T-helper 22 cell (primary cell): ENCODE measurements at places on chromosomes 5 and 9.

GRCh38 chr5:95623706-95624105, 3.8 kb downstream of the GPR150 start:
- DNase-seq, result no peak

DNA sequence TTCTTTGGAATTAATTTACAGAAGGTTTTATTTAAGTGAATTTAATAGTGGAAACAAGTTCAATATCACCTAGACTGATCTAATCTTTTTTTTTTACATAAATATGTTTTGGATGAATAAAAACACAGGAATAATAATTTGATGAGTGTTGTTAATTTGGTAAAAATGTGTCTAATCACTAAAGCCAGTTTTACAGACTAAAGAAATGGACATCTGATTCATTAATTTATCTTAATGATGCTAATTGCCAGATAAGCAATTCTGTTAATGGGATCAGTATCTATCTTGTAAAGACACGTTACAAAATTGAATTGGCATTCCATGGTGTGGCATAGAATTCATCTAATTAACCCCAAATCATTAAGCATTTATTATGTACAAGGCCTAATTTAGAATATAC, 743.3 kb upstream of the CDH6 start:
- DNase-seq, result no peak

DNA sequence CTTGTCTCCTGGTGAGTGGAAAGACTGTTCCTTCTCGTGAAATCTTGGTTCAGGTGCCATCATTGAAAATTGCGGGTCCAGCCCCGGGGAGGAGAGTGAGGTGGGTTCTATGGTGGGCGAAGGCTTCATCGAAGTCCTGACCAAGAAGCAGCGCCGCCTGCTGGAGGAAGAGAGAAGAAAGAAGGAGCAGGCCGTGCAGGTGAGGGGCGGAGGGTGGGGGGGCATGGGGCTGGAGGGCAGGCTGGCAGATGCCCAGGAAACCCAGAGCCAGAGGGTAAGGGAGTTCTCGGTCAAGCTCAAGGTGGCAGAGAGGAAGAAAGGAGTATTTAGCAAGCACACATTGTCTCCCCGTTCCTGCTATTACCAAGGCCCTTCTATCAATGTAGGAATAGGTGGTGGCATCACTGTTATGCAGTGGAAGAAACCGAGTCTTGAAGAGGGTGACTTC, 24.3 kb upstream of the POMT1 start:
- DNase-seq, result no peak

DNA sequence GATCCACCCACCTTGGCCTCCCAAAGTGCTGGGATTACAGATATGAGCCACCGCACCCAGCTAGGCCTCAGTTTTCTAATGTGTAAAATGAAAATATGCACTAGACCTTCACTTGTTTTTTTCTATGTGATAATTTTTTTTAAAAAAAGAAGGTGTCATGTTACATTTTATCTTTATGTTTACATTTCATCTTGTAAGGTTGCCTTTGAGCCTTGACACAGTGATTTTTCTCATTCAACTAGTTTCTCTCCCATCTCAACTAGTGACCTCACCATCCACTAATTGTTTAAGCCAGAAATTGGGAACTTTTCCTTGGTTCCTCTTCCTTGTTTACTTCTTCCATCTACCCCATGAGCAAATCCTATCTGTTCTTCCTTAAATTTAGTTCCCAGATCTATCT, 21.5 kb downstream of the TMC1 start:
- no peak for DNase-seq

DNA sequence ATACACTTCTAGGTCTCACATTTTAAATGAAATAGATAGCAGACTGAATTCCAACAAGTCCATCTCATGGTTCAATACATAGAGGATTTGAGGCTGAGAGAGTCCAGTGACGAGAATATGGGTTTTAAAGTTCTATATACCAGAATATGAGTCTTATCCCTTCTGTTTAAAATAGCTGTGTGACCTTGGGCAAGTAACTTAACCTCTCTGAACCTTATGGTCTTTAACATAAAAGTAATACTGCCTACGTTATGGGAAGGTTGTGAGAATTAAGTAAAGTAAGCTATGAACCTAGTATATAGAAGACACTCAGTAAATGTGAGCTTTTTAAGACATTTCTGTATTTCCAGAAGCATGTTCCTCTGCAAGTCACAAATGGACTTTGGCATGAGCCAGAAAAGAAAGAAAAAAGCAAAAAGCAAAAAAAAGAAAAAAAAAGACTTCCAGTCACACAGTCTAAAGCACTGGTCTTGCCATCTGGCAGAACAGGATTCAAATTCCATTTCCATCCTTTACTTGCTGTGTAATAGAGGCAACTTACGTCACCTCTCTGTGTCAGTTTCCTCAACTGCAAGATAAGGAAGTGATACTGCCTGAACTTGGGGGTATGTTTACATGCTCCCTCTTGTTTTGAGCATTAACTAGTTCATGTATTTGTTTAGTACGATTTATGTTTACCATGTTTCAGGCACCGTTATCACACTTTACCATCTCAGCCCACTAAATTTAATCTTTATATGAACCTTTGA, 248.2 kb downstream of the TRIM32 start:
- DNase-seq, result no peak

- no peak for DNase-seq
Observed at GRCh38 chr9:94817291-94818177, 91.0 kb downstream of the AOPEP start.

GRCh38 chr5:96977228-96977627, 41.3 kb downstream of the LNPEP start:
- no peak for DNase-seq

DNA sequence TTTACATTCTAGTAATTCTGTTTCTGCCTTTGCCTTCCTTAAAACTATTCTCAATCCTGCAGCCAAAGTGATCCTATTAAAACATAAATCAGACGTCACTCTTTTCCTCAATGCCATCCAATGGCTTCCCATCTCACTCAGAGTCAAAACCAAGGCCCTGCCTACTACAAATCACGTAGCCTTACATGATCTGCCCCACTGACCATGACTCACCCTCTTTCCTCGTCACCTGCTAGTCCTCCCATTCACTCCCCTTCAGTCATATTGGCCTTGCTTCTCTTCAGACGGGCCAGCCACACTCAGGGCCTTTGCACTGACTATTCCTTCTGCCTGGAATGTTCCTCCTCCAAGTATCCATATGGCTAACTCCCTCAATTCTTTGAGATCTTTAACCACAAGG, 39.0 kb upstream of the DMXL1 start:
- no peak for DNase-seq

DNA sequence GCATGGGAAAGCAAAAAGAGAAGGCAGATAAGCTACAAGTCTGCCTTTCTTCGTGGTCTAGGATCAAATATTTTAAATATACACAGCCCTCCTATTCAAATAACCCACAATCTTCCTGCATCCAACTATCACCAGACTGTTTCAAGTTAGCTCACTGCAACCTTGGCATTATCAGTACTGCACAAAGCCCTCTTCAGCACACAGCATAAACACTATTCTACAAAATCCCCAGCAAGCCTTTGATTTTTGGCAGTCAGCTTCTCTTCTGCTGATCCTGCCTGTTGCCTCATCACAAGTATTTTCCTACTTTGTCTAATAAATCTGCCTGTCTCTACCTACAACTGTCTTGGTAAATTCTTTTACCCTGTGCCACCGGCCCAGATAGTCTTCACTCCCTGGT, 142.9 kb downstream of the COX7C start:
- DNase-seq, result no peak

- no peak for DNase-seq
Observed at GRCh38 chr9:87891754-87892153, 9.1 kb downstream of the SPATA31E1 start.

DNA sequence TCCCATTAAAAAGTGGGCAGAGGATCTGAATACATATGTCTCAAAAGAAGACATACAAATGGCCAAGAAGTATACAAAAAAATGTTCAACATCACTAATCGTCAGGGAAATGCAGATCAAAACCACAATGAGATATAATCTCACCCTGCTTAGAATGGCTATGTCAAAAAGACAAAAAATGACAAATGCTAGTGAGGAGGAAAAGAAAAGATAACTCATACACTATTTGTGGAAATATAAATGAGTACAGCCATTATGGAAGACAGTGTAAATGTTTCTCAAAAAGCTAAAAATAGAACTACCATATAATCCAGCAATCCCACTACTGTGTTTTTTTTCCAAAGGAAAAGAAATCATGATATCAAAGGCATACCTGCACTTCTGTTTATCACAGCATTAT, 450.7 kb downstream of the EFNA5 start:
- DNase-seq, result no peak

DNA sequence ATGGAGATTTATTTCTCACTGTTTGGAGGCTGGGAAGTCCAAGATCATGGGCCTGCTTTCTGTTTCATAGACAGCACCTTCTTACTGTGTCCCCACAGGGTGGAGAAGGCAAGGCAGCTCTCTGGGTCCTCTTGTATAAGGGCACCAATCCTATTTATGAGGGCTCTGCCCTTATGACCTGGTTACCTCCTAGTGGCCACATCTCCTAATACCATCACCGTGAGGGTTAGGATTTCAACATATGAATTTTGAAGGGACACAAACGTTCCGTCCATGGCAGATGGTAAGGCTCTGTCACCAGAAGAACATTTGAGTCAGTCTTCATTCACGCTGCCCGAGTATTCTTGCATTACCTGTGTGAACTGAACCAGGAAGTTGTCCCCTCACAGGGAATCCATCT, 48.4 kb downstream of the ANKRD33B start:
- no peak for DNase-seq

DNA sequence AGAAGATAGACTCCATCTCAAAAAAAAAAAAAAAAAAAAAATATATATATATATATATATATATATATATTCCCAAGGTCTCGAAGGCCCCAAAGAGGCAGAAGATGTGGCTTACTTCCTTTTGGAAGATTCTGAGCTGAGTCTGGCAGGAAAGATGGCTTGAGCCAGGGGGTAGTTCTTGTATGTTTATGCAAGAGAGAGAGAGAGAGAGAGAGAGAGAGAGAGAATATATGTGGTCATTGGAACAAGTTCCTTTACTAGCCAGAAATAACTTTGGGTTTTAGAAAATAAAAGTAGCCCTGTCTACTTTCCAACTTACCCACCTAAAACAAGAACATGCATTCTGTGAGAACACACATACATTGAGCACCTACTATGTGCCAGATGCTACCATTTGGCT, 17.6 kb downstream of the NCS1 start:
- no peak for DNase-seq

GRCh38 chr9:133029994-133030316, 842 bp upstream of the GTF3C5 start:
- DNase-seq, result no peak

DNA sequence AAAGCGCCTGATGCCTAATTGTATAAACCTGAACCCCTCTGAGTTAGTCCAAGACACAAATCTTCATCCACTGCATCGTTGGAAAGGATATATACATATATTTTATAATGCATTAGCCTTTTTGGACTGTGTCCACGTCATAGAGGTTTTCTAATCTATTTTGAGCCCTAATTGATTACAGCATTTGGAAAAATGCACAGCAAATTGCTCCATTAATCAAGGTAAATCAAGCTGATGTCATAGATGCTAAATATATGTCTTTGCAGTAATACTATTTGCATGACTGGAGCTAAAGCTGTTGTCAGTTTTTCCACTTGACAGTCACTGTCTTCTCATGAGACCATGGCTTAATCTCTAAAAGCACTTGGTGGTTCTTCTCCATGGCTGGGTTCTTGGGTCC, 483.5 kb upstream of the TNC start:
- DNase-seq, result no peak

DNA sequence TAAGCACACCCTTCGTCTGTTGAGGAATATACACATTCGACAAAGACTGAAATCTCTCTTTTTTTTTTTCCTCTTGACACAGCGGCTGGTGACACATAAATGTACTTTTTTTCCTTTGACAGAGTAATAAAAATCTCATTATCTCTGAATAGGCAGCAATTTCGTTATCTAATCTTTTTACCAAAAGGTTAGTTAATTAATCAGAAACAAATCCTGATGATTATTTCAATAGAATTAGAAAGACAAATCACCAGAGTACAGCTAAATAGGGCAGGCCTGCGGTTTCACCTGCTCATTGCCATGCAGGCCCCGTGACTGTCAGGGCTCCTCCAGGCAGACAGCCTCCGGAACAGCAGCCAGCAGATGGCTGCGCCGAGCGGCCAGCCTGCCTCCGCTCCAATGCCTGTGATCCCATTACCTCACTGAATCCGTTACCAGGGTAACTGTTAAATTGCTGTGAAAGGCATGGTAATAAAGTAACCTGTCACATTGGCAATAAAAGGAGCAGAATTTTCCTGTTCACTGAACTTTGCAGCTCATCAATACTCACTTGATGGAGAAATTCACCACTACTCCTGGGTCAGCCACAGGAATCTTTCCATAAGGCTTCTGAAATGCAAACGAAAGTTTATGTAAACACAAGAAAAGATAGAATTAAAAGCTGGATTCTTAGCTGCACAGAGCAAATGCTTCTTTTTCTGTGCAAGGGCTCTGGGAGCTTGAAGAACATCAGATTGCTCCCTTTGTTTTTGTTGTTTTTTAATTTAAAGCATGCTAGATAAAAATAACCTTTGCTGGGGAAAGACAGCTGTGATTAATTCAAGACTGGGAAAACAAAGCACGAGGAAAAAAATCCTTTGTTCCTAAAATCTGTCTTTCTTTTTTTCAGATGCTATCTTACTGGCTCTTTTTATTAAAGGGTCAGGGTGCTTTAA, 666.4 kb upstream of the ZNF608 start:
- no peak for DNase-seq

DNA sequence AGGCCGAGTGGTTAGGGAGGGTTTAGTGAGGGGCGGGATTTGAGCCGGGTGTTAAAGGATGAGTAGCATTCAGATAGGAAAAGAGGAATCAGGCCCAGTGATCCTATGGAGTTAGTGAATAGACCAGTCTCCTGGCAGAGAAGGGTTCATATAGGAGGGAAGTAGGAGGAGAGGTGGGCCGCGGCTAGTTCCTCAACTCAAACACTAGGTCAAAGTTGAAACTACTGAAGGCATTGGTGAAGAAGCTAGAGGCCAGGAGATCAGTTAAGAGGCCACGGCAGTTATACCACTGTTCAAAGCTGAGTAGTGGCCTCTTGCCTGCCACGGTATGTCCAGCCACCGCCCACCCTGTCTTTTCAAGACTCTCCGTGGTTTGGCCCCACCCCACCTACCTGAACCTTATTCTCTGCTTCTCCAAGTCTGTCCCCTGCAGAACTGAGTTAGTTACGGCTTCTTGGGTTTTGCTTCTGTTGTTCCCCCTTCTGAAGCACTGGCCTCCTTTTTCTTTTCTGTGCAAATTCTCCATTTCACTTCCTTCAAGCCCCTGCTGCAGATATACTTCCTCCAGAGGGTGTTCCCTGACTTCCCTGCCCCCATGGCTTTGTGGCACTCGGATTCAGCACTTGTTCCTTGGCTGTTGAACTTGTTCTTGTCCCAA, 1.8 kb downstream of the ZBTB34 start:
- no peak for DNase-seq

- no peak for DNase-seq
Observed at GRCh38 chr5:60649288-60649917, 50.6 kb downstream of the DEPDC1B start.
